ENCODE measurements at places on chromosomes 2 and 18. TPM values are rescaled to one million over a fixed set of nuclear protein-coding genes. Genes with fewer than 3 reads are reported as not detected.

The NAT8 gene
- total RNA-seq = not detected

DNA sequence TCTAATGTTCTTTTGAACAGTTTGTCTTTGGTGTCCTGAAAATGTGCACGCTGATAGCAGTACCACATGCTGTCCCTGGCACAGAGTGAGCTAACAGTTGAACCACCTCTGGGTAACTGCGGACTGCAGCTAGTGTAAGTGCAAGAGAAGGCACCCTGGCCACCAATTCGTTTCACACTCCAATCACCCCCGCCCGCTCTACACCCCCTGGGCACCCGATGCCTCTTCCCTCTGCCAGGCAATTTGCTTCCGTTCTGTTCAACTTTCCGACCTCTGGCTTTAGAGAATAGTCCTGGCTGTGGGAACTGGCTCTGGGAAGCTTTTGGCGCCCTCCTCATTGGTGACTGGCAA, 1.4 kb downstream of the DOCK10 start:
- H3K4me3 ChIP-seq = no peak overlapping the region
- H3K36me3 ChIP-seq = no peaks in the 10 kb centered on the region
- H3K4me1 ChIP-seq = peaks cover 3% of the 10 kb centered on the region
- H3K27ac ChIP-seq = no peak overlapping the region
- H3K27me3 ChIP-seq = peaks cover 30% of the 10 kb centered on the region
- no peak for DNase-seq

DNA sequence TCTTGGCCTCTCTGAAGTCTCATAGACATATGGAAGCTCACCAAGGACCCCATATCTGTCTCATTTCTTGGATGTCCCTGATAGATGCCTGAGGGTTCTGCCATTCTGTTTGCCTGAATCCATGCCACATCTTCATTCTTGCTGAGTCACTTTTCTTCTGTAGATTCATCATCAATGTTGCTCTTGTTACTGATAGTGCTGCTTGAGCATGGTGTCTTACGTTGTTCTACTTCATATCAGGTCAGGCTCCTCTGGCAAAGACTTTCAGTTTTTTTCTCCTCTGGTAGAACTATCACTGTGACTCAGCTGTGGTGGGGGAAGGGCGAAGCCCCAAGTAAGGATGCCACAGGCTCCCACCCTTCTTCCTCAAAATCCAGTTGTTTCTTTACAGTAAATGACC, 885.2 kb downstream of the DCDC2C start:
- H3K27ac ChIP-seq = no peak overlapping the region
- no peak for DNase-seq
- no peak overlapping the region for H3K4me3 ChIP-seq
- H3K4me1 ChIP-seq = no peaks in the 10 kb centered on the region
- H3K27me3 ChIP-seq = no peaks in the 10 kb centered on the region

The RANBP2 gene
- total RNA-seq = 95.9 TPM

The NXPH2 gene
- 6.9 TPM for total RNA-seq

- DNase-seq = no peak
- H3K4me3 ChIP-seq = no peak overlapping the region
- peaks cover 1% of the 10 kb centered on the region for H3K27me3 ChIP-seq
- H3K4me1 ChIP-seq = peaks cover 9% of the 10 kb centered on the region
- H3K27ac ChIP-seq = no peak overlapping the region
These were observed 451.1 kb upstream of the TRIB2 start for GRCh38 chr2:12265646-12266045.

DNA sequence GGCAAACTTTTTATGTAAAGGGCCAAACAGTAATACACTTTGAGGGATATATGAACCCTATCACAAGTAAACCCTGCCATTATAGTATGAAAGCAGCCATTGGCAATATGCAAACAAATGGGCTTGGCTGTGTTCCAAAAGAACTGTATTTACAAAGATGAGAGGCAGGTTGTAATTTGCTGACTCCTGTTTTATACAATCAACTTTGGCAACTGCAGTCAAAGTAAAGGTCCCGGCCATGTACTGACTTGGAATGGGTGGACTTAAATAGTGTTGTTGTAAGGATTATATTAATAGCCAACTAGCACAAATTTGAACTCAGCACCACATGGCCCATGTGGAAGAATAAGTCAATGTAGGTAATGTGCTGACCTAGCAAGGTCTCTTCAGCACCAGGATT, 223.4 kb downstream of the WDPCP start:
- H3K27me3 ChIP-seq = no peaks in the 10 kb centered on the region
- H3K4me1 ChIP-seq = no peaks in the 10 kb centered on the region
- no peak overlapping the region for H3K27ac ChIP-seq
- no peak for DNase-seq
- no peaks in the 10 kb centered on the region for H3K36me3 ChIP-seq

GRCh38 chr2:174112073-174112472, 136.3 kb downstream of the OLA1 start:
- no peak for DNase-seq
- H3K4me3 ChIP-seq = no peak overlapping the region
- no peaks in the 10 kb centered on the region for H3K27me3 ChIP-seq
- H3K4me1 ChIP-seq = no peaks in the 10 kb centered on the region

The REEP1 gene
- 1.5 TPM for total RNA-seq

The SP140L gene
- total RNA-seq = 0.31 TPM

- H3K4me3 ChIP-seq = no peak overlapping the region
- H3K36me3 ChIP-seq = peaks cover 15% of the 10 kb centered on the region
- DNase-seq = no peak
- H3K27ac ChIP-seq = no peak overlapping the region
These were observed 24.3 kb downstream of the TRAPPC12 start for GRCh38 chr2:3403587-3404334.
